Natural killer cell treated with Interleukin-12 subunit alpha and Interleukin-12 subunit beta and Interleukin-15 and Interleukin-18, amount 100 ng/mL, for 72 hours (primary cell): ENCODE measurements at places on chromosomes 2 and 18.

DNA sequence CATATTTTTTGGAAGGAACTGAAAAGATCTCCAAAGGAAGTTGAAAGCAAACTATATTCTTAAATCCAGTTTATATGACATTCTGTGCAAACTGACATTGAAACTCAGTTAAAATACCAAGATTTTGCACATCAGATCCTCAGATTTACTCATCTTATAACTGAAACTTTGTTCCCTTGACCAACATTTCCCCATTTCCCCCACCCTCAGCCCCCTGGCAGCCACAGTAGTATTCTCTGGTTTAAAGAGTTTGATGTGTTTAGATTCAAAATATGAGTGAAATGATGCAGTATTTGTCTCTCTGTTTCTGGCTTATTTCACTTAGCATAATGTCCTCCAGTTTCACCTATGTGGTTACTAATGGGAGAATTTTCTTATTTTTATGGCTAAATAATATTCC is 99.2 kb upstream of the ITGA4 start:
- no peak for DNase-seq

GRCh38 chr2:192419786-192420185 is 225.1 kb upstream of the TMEFF2 start:
- DNase-seq: no peak

- DNase-seq: no peak
These were observed 125.4 kb downstream of the TPO start for GRCh38 chr2:1538663-1539062.

- DNase-seq: no peak
These were observed 145.6 kb downstream of the FAM161A start for GRCh38 chr2:61707984-61708852.

DNA sequence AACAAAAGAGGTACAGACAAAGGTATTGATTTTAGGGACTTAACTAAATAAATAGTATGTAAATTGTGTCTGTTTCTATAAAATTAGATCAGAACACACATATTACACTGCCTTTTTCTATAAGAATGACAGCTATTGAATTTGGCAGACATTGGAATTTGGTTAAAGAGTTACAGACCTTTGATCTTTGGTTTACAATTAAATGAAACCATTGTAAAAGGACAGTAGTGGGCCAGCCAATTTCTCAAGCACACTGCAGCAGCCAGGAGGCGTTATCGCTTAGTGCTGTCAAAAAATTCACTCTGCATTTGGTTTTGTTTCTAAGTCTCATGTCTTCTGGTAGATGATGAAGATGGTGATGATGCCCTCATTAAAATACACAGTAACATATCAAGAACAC is 175.9 kb downstream of the NR4A2 start:
- no peak for DNase-seq

- no peak for DNase-seq
These were observed 24.1 kb downstream of the GULP1 start for GRCh38 chr2:188315750-188316149.

DNA sequence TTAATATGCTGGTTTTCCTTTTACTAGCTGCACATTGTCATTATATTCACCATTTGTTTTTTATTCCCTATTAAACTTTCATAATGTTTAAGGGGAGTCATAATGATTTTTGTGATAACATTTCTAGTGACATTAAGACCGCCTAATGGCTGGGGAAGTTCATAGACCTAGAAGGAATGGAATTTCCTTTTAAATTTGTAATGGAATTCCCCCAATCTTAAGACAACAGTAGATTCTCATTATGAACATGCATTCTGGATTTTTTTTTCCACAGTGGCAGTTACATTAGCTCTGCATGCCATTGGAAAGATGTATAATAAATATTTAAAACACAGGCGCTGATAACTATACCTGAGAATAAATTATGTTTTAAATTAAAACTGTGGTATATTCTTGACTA is 8.4 kb downstream of the YPEL5 start:
- DNase-seq: no peak

- DNase-seq: no peak
These were observed 140.6 kb upstream of the GLI2 start for GRCh38 chr2:120594856-120595685.

- no peak for DNase-seq
These were observed 43.3 kb upstream of the NFATC1 start for GRCh38 chr18:79352432-79352831.

GRCh38 chr2:34901739-34902138 is 1302.6 kb upstream of the FAM98A start:
- no peak for DNase-seq

DNA sequence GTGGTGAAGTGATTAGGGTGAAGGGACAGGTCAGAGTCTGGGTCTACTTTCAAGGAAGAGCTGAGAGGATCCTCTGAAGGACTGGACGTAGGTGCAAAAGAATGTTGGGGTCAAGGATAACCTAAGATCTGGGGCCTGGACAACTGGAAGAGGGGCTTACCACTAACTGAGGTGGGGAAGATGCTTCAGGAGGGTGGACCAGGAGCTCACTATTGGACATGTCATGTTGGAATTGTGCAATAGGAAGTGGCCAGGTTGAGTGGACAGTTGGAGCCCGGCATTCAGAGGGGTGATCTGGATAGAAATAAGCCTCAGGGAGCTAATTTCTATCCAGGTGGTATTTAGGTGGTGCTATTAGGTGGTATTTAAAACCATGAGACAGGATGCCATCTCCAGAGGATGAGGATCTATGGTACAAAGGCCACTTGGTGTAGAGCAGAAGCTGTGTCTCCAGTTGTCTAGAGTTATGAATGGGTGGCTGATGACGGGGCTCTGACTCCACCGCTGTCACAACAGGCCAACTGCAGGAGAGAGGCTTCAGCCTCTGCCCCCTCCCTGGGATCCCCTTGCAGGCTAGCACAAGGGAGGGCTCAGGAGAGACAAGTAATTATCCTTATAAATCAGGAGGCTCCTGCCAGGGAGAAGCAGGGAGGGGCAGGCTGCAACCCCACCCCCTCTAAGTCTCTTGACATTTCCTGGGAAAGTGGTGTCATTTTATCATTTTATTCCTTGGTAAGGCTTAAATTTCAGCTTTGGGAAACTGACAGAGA is 158.0 kb downstream of the SMAD7 start:
- peak; percentile 55 for DNase-seq

GRCh38 chr18:32724071-32724749 is 48.6 kb downstream of the KLHL14 start:
- DNase-seq: no peak

GRCh38 chr18:2534906-2535305 is 36.4 kb downstream of the METTL4 start:
- no peak for DNase-seq

DNA sequence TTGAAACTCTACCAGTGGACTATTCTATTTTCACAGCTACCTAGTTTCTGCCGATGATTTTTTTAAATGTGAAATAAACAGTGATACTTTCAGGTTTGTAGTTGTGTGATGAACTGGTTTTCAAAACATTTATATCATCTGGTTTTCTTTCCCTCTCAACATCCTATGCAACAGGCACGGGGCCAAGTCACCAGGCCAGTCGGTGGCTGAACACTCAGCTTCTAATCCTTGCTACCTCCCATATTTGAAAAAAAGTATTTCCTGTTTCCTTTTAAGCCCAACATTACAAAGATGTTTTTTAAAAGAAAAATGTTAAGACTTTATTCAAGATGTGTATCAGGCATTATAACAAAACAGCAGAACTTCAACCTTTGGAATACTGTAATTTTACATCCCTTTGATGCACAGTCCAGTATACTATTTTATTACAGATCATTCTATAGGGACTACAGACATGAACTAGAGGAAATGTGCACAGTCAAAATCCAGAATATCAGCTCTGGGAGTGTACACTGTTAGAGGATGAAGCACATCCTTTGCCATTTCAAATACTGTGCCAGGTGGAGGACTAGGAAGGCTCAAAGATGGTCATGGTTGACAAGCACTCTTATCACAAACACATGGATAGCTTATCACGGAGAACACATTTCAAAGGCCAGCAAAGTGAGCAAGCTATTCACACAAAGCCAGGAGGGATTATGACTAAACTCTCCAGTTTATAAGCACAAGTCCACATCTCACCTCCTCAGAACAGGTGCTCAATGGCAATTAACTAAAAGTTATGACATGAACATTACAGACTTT is 14.6 kb downstream of the MRPL35 start:
- no peak for DNase-seq

- no peak for DNase-seq
These were observed 242.0 kb upstream of the TANK start for GRCh38 chr2:160918258-160918657.

DNA sequence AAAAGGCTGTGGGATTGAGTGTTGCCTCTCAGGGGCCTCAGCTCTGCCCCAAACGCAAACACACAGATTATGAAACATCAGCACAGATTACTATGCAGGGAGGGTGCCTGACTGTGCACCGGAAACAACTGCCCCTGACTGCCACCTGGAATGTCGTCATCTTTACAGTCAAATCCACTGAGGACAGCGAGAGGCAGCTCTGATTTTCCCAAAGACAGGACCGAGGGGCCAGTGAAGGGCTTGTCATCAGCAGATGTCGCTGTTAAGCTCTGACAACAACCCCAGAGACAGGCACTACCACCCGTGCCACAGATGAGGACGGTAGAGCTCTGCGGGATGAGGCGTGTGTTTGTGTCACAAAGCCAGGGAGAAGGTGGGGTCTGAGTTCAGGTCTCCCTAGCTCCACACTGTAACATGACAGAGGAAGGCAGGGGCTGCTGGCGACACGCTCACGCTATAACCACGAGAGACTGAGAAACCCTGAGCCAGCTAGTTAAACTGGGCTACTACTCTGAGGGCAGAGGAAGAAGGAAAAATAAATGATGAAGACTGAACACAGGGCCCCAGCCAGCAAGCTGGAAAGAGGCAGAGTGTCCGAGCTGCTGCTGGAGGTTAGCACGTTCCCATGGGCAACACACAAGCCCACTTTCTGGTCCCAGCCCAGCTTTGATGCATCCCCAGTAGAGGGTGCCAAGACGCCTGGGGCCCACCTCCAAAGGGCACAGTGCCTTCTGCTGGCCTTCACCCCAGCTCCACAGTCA is 47.0 kb downstream of the PARD6G start:
- DNase-seq: no peak

DNA sequence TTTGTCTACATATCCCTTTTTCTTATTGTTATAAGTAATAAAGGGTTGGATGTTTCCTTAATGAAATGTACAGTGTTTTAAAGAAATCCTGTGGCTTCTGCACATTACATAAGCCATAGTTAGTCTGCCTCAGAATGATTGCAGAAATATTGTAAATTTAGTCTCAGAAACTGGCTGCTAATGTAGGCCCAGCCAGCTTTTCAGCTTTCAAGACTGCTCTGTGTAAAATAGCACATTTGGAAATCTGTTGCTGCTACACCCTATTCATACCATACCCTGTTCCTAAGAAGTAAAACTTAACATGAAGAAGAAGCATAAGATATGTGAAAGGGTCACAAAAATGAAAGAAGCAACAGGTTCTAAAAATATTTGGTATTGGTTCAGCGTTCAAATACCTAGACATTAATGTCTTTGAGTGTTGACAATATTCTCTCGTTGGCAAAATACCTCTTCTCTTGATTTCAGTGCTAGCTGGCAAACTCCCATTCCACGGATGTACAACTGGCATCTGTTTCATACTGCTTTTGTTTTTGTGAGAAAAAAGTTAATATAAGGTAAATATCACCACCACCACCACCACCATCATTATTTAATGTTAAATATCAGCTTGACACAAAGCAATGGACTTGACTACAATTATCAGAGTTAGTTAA is 19.2 kb upstream of the NCKAP1 start:
- DNase-seq: no peak

- no peak for DNase-seq
These were observed 26.7 kb upstream of the MBOAT2 start for GRCh38 chr2:9030190-9030589.

DNA sequence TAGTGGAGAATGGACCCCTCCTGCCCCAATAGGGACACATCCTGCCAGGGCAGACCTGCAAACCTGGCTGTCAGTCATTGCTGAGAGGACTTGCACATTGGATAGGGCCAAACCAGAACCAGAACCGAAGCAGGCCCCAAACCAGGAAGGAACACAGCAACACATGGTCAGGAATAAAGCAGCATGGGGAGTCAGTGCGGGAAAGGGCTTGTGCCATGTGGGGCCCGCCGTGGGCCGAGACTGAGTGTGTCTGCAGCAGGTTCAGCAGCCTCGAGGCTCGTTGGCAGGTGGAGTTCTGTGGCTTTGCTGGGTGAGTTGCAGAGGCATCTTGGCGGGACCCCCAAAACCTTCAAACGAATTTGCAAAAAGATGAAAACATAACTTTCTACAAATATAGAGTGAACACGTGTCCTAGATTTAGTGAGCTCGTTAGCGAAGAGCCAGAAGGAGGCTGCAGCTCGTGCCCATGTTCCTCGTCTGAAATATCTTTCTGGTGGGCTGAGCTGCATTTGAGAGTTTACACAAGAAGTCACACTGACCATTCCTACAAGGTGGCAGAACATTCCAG is 44.9 kb upstream of the LDLRAD4 start:
- DNase-seq: no peak

DNA sequence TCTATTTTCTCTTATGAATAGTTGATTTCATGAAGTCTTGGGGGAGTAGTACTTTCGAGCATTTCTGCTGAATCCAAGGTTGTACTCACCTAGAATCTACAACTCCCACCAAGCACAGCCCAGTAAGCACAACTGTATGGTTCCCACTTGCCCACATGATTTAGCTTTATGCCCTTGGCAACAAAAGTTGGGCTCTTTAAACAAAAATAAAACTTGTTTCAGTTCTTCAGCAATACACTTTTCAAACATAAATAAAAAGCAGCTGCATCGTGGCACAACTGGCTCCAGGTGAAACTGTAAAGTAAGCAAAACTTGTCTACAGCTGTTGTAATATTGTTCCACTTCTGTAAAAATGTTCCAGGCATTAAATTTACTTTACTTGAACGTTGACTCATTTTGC is 99.8 kb upstream of the FSIP2 start:
- DNase-seq: no peak

GRCh38 chr18:78913830-78914231 is 65.8 kb upstream of the SALL3 start:
- no peak for DNase-seq

GRCh38 chr18:56165601-56166355 is 472.6 kb downstream of the TXNL1 start:
- DNase-seq: no peak

DNA sequence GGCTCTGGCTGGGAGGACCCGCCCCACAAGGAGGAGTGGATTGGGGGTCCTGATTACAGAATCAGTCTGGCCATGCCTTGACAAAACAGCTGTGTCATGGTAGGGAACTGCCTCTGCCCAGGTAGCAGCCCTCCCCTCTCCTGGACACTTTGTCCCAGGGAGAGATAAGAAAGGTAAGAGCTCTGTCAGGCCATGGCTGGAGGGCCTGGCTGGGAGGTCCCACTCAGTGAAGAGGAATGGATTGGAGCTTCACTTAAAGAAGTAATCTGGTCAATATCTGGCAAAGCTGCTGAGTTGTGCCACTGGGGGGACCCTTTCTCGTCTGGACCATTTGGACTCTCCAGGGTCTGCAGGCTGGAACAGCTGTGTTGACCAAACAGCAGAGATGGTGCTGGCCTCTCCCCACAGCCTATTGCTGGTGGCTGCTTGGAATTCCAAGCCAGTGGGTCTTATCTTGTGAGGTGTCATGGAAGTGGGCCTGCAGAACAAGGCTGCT is 75.4 kb downstream of the EPC2 start:
- DNase-seq: no peak
